ENCODE measurements at places on chromosomes 16 and 17.

GRCh38 chr17:77640252-77640651 lies 318.3 kb upstream of the TNRC6C start:
- peak; percentile 8 for DNase-seq

GRCh38 chr16:10205688-10206087 lies 23.5 kb upstream of the GRIN2A start:
- peak; percentile 52 for DNase-seq

DNA sequence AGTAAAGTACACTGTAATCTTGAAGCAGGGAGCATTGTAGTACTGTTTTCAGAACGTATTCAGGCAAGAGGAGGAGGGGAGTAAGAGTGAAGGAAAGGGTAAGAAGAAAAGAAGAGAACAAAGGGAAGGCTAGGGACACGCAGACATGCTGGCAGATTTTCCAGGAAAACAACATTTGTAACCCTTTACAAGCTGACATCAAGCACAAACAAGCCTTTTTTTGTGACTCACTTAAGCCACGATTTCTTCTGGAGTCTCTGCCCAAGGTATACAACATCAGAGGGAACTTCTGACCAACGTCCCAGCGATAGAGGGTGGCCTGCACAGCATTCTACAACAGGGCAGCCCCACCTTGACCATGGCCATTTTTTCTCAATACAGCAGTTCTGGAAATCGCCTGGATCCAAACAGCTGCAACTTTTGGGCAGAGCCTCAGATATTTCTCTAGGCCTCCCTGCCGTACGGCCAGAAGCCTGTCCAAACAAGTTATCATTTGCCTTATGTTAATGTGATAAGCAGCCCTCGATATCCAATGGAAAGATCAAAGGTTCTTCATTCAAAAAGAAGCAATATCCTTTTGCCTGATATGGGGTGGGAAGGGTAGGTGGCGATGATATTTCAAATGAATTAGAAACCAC lies 247.3 kb downstream of the ZFHX3 start:
- DNase-seq: no peak

DNA sequence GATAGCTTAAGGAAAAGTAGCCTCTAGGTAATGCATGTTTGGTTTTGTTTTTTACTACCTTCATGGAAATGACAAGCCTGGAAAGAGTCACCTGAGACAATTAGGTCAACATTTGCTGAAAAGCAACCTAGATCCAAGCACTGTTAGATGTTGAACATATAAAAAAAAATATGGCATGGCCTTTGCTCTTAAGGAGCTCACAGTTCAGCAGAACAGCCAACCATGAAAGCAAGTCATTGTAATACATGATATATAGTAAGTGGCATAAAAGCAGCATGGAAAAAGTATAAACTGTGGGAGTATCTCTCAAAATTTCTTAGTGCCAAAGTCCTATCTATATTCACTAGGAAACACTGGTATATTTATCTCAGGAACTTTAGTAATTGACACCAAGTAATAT lies 31.6 kb downstream of the CFDP1 start:
- no peak for DNase-seq

GRCh38 chr17:35890774-35891155 lies 10.6 kb upstream of the CCL5 start:
- peak; percentile 19 for DNase-seq

DNA sequence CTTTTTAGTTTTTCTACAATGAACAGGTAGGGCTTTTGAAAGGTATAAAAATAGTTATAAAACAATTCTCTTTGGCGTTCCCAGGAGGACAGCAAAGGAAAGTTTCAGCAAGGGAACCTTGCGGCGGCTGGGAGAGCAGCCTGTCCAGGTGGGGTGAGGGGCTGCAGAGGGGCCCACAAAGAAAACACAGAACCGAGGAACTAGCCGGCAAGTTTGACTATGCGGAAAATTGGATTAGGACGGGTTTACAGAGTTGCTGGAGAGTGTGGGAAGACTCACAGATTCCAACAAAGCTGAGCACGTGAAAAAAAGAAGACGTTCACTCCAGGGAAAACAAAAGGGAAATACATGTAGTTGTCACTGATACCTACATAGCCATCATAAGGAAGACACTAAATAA lies 40.2 kb upstream of the METTL16 start:
- no peak for DNase-seq

GRCh38 chr17:64146418-64147109 lies 16.6 kb upstream of the ERN1 start:
- DNase-seq: peak; percentile 53

GRCh38 chr16:12837291-12837690 lies 33.6 kb upstream of the CPPED1 start:
- DNase-seq: no peak

- peak; percentile 45 for DNase-seq
These were observed 16.3 kb upstream of the WFIKKN2 start for GRCh38 chr17:50818921-50819657.

- no peak for DNase-seq
These were observed 54.2 kb downstream of the LDHD start for GRCh38 chr16:75062135-75062975.

DNA sequence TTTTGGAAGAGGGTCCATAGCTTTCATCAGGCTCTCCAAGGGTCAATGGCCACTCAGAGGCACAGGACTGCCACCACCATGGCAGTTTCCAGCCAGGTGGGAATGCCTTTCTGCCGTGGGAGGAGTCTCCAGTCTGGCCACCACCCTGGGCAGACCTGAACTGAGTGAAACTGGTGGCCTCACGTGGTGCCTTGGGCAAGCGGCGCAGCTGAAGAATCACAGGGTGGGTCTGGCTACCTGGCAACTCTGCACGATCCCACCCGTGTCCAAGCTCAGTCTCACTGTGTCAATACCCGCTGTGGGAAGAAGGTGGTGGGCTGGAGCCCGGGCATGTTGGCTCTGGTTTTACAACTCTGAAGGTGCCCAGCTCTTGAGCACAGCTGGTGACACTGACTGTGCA lies 31.8 kb downstream of the VAC14 start:
- DNase-seq: no peak

DNA sequence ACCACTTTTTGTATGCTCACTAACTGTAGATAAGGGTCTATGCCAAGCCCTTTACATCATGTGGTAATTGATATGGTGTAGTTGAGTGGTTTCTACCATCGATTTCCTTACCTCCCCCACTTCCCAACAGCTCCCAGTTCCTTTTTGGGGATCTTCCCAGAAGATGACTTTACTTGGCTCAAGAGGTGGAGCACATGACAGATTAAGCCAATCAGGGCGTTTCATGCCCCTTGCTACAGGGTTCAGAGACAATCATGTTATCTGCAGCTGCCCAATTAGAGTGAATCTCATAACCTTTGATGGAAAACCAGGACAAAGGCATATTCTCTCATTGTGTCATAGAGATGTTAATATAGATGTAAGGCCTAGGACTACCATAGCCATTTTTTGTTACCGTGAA lies 16.2 kb upstream of the BMERB1 start:
- no peak for DNase-seq

DNA sequence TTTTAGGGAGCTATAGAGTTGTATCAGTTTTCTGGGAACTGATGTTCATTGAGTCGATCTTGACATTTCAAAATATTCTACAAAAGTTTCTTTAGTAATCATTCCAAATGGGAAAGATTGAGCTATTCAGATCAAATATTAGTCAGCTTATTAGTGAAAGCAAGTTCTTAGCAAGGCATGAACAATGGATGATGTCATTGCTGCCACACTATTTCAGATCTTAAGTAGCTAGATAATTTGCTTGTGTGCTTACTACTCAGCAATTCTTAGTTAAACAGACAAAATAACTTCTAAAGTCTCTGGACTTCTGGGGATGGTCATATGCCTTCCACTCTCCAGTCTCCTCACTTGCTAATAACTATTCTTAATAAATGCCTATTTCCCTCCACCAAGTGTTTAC lies 69.0 kb upstream of the CDH8 start:
- DNase-seq: no peak

GRCh38 chr16:84044118-84044488 lies 1.5 kb upstream of the SLC38A8 start:
- peak; percentile 48 for DNase-seq

- no peak for DNase-seq
These were observed 6.1 kb upstream of the KRT10 start for GRCh38 chr17:40828454-40829044.

DNA sequence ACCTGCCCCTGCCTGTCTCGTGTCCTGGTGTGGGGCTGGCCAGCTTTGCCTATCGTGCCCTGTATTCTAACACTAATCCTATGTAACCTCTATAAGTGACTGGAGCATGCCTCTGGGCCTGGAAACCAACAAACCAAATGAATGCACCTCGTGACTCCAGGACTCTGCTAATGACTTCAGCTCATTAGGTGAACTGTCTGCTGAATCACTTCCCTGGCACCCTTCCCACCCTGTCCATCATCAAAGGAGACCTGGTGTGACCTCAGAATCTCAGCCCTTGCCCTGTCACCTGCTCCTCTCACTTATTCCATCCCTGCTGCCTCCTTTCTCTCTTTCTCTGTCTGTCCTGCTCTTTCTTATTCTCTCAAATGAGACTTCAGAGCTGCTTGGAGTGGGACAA lies 322.4 kb downstream of the CBLN1 start:
- DNase-seq: peak; percentile 87

GRCh38 chr17:38861399-38861843 lies 7.9 kb upstream of the RPL23 start:
- DNase-seq: no peak

Measured in M059J (cell line).